ENCODE measurements at places on chromosomes 1 and 21.
A peak's percentile ranks its signal among the peaks of the same experiment; 100 is the strongest.

- DNase-seq = peak; percentile 18
- peak overlapping the region; percentile 2 for H3K4me3 ChIP-seq
Measured at GRCh38 chr1:23371987-23372880, 2.6 kb upstream of the ZNF436 start.

DNA sequence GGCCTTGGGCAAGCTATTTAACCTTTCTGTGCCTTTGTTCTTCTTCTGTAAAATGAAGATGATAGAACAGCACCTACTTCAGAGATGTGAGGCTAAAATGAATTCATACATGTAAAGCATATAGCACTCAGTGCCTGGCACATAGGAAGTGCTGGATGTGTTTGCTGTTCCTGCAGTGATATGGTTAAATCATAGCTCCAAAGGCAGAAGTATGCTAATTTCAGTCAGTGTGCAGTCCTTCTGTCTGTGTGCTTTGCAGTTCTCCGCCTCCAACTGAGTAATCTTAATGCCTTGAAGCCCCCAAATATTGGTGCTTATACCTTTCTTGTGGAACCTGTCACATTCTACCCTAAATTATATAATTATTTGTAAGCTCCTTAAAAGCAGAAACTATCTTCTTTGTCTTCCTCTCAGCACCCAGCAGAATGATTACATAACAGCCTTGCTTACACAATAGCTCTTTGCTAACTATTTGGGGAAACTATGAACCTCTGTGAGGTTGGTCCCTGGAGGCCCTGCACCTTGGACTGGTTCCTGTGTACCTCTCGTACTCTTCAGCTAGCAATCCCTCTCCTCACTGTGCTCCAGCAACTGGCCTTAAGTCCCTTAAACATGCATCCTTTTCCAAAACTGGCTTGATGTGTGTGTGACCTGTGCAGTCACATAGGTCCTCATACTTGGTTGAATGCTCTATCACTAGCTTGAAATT is 57.0 kb upstream of the CACYBP start:
- H3K4me1 ChIP-seq = peaks cover 26% of the 10 kb centered on the region
- no peaks in the 10 kb centered on the region for H3K27me3 ChIP-seq
- peaks cover 5% of the 10 kb centered on the region for H3K36me3 ChIP-seq
- no peak overlapping the region for H3K4me3 ChIP-seq

DNA sequence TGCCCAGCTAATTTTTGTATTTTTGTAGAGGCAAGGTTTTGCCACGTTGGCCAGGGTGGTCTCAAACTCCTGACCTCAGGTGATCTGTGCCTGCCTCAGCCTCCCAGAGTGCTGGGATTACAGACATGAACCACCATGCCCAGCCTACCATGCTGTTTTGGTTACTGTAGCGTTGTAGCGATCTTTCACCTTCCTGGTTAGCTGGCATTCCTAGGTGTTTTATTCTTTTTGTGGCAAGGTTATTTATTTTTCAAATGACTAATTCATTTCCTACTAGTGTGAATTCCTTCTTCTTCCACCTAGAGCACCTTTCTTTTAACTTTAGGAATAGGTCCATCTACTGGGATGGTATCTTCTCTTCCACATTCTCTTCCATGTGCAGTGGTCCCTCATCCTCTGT is 29.3 kb downstream of the TMEM200B start:
- peaks cover 15% of the 10 kb centered on the region for H3K4me1 ChIP-seq
- H3K27ac ChIP-seq = no peak overlapping the region
- peaks cover 23% of the 10 kb centered on the region for H3K36me3 ChIP-seq

GRCh38 chr1:151056149-151056548 is 3.3 kb downstream of the CDC42SE1 start:
- no peak overlapping the region for H3K4me3 ChIP-seq
- DNase-seq = no peak
- peak overlapping the region; percentile 73 for H3K27ac ChIP-seq
- no peaks in the 10 kb centered on the region for H3K27me3 ChIP-seq
- peaks cover 52% of the 10 kb centered on the region for H3K36me3 ChIP-seq
- peaks cover 30% of the 10 kb centered on the region for H3K4me1 ChIP-seq

DNA sequence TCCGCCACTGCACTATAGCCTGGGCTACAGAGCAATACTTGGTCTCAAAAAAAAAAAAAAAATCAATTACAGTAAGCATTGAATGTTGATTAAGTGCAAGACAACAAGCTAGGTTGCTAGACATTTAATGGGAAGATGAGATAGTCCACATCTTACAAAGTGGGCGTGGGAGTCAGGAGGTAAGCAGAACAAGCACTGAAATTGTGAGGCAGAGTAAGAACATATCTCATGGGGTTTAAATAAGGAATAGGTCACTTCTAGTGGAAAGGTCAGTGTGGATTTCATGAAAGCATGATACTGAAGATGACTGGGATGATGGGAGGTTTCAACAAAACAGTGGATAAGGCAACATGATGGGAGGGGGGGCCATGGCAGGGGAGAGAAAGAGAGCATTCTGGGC is 1.9 kb upstream of the OLFML2B start:
- H3K4me1 ChIP-seq = peaks cover 30% of the 10 kb centered on the region
- no peak overlapping the region for H3K27ac ChIP-seq
- DNase-seq = no peak
- H3K4me3 ChIP-seq = no peak overlapping the region
- H3K27me3 ChIP-seq = peaks cover 65% of the 10 kb centered on the region
- no peaks in the 10 kb centered on the region for H3K36me3 ChIP-seq

DNA sequence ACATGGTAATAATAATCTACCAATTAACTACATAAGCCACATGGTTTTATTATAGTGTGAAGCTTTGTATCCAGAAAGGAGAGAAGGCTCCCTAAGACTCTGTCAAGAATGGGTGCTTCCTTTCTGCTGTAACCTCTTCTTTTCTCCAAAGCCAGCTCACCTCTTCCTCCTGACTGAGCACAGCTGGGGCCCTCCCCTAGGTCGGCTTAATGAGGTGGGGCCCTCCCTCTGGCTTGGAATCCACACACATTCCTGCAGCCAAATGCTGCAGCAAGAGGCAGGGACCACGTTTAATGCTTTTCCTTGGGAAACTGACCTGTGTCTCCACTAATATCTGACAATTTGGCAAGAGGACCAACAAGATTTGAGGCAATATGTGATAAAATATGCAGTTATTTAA is 94.8 kb downstream of the DSCAM start:
- no peak overlapping the region for H3K4me3 ChIP-seq
- no peaks in the 10 kb centered on the region for H3K36me3 ChIP-seq
- no peak overlapping the region for H3K27ac ChIP-seq
- H3K4me1 ChIP-seq = no peaks in the 10 kb centered on the region
- H3K27me3 ChIP-seq = no peaks in the 10 kb centered on the region
